ENCODE measurements at places on chromosomes 12 and 14.

DNA sequence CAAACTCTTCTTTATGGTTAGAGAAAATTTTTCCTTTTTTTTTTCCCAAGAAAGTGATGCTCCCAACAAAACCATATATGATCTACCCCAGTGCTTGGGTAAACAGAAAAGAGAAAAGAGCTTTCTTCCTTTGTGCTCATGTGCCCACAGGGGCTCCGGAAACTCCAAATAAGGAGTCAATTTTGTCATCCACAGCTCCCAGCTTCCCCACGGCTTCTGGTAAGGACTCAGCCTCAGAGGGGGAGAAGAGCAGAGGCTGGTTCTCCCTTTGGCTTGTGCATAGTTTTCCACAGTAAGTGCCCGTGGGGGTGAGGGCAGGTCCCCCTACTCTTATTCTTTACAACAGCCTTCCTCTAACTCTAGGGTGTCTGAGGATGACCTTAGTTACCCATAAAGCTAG, 13.3 kb upstream of the RGS6 start:
- DNase-seq: peak; percentile 39

GRCh38 chr14:68626386-68626785, 166.5 kb downstream of the ZFP36L1 start:
- no peak for DNase-seq

GRCh38 chr12:38880288-38880687, 25.1 kb downstream of the CPNE8 start:
- no peak for DNase-seq

DNA sequence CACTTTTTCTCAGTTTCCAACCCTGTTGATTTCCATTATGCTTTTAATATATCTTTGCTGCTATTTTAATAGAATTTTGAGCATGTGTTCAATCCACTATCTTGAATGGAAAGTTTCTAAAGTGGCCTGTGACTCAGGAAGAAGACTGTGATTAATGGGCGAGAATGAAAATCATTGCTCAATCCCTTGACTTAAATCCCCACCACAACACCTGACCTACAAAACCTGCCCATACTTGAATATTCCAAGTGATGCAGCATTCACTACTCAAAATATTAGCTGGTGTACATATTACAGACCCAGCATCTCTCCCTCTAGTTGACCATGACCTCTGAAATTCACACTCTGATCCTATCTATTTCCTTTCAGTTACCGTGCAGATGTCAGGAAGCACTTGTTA, 1.3 kb upstream of the OAS3 start:
- no peak for DNase-seq

- DNase-seq: no peak
Observed at GRCh38 chr12:562634-563033, 100.6 kb downstream of the NINJ2 start.

GRCh38 chr12:124869059-124869665, 5.5 kb upstream of the SCARB1 start:
- no peak for DNase-seq

- no peak for DNase-seq
Observed at GRCh38 chr12:108611884-108612415, 14.1 kb upstream of the TMEM119 start.

DNA sequence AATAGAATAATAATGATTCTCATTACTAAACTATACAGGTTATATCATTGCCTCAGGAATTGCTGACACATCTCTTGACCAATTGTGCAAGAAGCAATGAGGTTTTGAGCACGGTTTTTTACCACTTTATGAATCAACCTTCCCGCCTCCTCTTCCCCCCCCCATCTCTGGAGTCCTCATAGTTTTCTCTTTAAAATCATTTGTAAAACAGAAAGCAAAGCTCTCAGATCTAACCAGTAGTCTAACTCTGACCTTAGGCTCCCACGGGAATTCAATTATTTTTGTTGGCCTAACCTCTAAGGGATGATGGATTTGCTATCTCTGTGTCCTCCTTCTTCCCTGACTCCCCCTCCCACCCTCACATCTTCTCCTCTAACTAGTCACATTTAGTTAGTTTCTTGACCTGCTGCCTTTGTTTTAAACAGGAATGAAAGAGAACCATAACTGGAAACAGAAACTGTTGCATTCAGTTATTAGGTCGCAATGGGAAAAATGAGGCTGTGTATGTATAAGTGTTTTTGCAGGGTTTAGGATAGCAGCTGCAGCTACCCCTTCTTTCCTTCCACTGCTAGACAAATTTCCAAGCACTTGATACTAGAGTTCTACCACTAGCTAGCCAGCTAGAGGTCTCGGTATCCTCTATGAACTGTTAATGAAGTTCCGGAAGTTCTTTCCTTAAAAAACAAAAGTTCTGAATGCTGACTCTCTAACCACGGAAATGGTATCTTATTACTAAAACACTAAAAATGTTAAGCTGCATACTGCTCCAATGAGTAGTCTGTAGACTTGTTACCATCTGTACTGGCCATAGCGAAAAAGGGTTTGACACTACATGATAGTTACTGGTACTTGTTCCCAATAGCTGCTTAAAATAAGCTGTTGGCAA, 65.4 kb downstream of the TAOK3 start:
- no peak for DNase-seq

DNA sequence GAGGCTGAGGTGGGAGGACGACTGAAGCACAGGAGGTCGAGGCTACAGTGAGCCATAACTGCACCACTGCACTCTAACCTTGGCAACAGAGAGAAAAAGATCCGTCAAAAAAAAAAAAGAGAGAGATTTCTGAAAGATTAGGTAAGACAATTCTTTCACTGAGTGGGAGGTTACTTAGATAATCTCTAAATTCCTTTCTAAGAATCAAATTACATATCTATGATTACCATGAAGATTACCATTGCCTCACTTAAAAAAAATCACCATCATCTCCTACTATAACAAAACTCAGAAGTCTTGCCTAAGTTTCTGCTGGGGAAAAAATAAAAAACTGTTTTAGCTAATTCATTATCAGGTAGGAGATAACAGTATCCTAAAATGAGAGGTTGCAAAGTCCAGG, 366.7 kb downstream of the DUSP6 start:
- no peak for DNase-seq

DNA sequence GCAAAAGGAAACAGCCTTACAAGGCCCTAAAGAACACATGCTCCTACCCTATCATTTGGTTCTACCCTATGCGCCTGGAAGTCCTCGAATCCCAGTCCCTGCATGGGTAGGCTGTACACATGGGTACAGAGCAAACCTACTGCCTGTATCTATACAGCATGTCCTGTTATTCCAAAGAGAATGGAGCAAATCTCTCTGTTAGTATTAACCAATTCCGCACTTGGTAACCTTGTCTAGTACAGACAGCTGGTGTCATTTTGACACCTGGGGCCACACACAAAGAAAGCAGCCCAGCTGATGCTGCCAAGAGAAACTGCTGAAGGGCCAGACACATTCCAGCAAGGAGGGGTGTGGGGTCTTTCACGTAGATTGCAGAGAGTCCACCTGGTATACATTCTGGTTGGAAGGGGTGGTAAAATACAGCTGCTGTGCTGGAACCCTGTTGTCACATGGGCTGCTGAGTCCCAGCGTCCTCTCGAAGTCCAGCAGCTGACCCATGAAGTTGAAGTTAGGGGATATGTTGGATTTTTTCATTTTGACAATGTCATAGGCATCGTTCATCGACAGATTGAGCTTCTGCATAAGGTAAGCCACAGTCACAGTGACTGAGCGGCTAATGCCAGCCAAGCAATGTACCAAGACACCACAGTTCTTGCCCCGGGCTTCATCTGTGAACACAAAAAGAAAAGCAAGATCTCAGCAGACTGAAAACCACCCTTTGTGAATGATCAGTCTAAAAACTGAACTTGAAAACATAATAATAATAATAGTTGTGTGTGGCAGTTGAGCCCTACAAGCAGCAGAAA, 3.2 kb downstream of the DUSP6 start:
- no peak for DNase-seq

- DNase-seq: no peak
Observed at GRCh38 chr12:7555752-7556151, 52.2 kb upstream of the CD163 start.
